ENCODE measurements at places on chromosomes 11 and 22. TPM values are rescaled to one million over a fixed set of nuclear protein-coding genes. Genes with fewer than 3 reads are reported as not detected.

KCNK4 gene
- total RNA-seq: not detected

- DNase-seq: no peak
Measured at GRCh38 chr11:107898270-107898669, 30.0 kb upstream of the RAB39A start.

DNA sequence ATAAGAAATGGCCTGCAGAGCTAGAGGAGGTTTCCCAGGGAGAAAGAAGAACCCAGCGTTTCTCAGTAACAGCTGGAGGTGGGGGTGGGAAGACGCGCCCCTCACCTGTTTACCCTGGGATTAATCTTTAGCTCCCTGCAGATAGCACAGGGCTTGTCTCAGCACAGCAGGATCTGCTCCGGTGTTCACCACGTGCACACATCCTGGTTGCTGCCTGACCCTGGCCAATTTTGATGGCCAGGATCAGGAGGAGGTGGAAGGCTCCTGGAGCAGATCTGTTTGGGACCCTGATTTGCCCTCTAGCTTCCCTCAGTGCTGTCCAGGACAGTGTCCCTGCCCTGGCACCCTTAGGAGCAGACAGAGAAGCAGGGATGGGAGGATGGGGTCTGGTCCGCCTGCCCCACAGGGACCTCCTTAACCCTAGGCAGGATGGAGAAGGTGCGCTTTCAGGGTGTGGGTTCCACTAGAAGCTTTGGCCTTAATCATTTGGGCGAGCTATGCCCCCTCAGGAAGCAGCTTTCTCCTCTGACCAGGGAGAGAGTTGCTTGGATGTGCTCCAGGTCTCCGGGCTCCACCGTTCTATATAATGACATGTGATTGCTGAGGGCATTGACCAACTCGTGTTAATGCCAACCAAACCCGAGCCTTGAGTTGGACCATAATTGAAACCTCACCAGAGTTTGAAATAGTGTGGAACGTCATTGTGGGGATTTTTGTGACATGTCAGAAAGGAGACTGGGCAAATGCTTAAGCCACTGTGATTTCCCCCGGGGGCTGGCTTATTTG is 19.3 kb downstream of the UPB1 start:
- DNase-seq: no peak

OR1S1 gene
- not detected for total RNA-seq

OR51L1 gene
- not detected for total RNA-seq

RFPL2 gene
- not detected for total RNA-seq

DNA sequence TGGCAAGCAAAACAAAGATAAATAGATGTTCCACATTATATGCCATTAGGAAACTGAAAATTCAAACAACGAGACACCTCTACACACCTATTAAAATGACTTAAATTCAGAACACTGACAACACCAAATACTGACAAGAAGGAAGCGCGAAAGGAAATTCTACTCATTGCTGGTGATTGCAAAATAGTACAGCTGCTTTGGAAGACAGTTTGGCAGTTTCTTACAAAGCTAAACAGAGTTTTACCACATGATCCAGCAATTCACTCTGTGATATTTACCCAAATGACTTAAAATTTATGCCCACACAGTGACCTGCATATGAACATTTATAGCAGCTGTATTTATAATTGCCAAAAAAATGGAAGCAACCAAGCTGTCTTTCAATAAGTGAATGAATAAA is 232.6 kb downstream of the CASP12 start:
- no peak for DNase-seq

DNA sequence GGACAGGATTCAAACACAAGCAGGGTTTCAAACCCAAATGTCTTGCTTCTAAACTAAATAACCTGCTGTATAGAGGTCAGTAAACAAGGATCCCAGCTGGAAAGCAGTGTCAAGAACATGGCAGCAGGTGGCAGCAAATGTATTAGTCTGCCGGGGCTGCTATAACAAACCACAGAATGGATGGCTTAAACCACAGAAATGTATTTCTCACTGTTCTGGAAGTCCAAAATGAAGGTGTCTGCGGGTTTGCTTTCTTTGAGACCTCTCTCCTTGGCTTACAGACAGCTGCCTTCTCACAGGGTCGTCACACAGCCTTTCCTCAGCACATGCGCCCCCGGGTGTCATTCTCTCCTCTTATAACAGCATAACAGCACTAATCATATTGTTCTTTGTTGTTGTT is 65.1 kb upstream of the LRRC55 start:
- DNase-seq: peak; percentile 28

- DNase-seq: no peak
Measured at GRCh38 chr22:27644566-27644965, 157.0 kb downstream of the MN1 start.

HEPHL1 gene
- not detected for total RNA-seq

GRCh38 chr22:44142421-44143104 is 38.2 kb upstream of the PARVG start:
- no peak for DNase-seq

- no peak for DNase-seq
Measured at GRCh38 chr11:79083352-79083751, 357.5 kb downstream of the TENM4 start.

GRCh38 chr11:108345767-108346166 is 121.6 kb downstream of the C11orf65 start:
- DNase-seq: no peak

HBB gene
- total RNA-seq: not detected

- DNase-seq: no peak
Measured at GRCh38 chr11:92461447-92461846, 236.8 kb downstream of the FAT3 start.

DNA sequence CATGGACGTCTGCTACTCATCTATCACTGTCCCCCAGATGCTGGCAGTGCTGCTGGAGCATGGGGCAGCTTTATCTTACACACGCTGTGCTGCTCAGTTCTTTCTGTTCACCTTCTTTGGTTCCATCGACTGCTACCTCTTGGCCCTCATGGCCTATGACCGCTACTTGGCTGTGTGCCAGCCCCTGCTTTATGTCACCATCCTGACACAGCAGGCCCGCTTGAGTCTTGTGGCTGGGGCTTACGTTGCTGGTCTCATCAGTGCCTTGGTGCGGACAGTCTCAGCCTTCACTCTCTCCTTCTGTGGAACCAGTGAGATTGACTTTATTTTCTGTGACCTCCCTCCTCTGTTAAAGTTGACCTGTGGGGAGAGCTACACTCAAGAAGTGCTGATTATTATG is 9.2 kb upstream of the OR9Q2 start:
- DNase-seq: no peak

GRCh38 chr11:65553301-65554001 is 4.7 kb downstream of the LTBP3 start:
- DNase-seq: no peak

GRCh38 chr11:19595840-19596751 is 116.5 kb upstream of the NAV2 start:
- DNase-seq: peak; percentile 89

DNA sequence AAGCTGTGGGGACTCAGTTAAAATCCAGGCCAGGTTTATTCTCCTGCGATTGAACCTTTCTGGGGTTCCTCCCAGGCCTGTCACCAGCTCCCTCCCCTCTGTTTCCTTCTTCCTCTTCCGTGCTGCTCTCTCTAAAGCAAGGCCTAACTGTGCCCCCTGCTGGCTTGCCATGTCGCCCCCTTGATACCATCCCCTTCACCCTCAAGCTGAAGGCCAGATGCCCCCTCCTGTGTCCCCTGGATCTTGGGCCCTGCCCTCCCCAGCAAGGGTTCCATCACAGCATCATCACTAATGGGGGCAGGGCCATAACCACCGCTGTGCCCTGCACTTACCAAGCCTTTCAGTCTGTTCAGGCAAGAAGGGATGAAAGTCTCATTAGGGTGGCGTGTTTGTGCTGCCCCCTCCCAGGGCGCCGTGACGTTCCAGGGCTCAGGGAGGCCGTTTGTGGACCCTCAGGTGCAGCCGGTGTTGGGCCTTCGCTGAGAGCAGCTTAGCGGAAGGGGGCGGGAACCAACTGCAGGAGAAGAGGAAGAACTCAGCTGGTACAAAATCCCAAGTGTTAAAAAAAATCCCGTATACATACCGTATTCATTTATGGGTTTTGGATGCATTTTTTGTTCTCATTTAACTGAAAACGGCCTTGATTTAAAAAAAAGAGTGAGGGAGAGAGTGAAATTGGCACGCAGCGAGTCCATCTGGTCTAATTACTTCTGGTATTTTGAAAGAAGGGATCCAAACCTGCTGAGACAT is 69.9 kb downstream of the MPPED1 start:
- no peak for DNase-seq

GRCh38 chr11:96187822-96188221 is 155.2 kb downstream of the MAML2 start:
- peak; percentile 86 for DNase-seq

DNA sequence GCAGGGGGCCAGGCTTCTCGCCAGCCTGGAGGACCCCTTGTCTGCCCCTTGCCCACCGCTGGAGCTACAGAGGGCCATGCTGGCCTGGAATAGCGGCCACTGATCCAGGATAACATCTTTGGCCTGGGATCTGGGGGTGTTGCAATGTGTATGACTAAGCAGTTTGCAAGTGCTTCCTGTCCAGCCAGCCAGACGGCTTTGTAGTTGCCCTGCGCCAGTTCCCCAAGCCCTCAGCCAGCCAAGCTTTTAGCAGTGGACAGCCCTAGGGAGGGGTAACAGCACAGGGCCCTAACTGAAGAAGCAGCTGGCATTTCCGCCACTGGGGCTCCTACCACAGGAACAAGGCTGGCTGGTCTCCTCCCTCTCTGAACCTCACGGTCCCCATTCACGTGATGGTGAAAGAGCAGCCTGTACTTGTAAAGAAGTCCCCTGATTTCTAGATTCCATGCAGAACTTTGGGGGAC is 32.1 kb downstream of the UQCR10 start:
- peak; percentile 97 for DNase-seq

NPAS4 gene
- not detected for total RNA-seq

- no peak for DNase-seq
Measured at GRCh38 chr11:8365216-8365941, 101.7 kb upstream of the LMO1 start.

DNA sequence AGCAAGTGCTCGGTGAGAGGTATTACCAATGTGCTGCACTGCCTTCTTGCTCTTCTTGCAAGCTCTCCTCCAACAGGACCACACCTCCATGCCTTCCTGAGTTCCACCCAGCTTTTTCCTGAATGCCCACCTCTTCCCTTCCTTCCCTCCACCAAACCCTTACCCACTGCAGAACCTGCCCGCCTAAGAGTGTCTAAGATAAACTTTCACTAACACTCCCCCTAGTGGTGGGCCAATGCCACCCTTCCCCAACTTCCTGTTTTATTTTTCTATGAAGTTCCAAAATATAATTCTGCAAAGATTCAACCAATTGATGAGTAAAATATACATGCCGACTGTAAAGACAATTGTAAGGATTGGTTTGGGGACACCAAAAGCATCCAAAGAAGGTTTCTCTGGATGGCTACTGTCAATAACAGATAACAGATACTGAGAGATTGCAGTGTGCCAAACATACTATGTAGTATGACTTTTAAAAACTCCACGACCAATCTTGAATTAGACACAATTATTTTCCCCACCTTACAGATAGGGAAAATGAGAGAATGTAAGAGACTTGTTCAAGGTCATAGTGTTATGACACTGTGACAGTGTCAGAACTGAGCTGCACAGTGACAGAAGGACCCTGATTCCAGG is 38.6 kb upstream of the BMAL1 start:
- DNase-seq: peak; percentile 28

- no peak for DNase-seq
Measured at GRCh38 chr11:82521427-82521826, 212.2 kb downstream of the FAM181B start.

DNA sequence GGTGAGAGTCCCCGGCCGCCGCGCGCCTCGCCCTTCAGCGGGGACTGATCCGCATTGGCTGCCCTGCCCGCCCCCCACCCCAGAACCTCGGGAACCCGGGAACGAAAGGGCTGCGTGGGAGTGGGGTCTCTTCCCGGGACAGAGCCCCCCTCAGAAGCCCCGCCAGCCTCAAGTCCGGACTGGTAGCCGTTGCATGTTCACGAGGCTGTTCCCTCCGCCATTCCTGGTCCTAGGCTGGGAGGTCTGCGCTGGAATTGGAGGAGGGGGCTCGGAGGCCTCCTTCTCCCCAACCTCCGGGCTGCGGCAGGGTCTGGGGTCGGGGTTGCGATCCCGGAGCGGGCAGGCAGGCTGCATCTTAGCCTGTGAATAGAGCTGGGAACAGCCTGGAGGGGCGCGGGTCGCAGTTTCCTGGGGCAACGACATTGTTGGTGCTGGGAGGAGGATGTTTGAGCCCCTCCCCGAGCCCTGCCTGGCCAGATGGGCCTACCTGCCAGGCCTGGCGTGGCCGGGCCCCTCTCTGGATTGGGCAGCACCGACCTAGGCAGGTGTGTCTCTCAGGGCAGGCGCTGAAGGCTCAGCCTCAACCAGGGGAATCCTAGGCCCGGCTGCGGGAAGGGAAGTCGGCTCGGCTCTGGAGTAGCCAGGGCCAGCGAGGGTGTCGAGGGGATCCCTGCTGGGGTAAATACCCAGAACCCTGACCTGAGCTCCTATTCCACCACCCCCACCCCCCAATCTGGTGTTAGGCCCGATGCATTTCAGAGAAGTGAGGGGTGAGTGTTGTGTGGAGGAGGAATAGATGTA is 670 bp downstream of the MAPK8IP1 start:
- no peak for DNase-seq

GRCh38 chr11:14058061-14058460 is 95.5 kb downstream of the SPON1 start:
- DNase-seq: no peak

PHOX2A gene
- not detected for total RNA-seq

DNA sequence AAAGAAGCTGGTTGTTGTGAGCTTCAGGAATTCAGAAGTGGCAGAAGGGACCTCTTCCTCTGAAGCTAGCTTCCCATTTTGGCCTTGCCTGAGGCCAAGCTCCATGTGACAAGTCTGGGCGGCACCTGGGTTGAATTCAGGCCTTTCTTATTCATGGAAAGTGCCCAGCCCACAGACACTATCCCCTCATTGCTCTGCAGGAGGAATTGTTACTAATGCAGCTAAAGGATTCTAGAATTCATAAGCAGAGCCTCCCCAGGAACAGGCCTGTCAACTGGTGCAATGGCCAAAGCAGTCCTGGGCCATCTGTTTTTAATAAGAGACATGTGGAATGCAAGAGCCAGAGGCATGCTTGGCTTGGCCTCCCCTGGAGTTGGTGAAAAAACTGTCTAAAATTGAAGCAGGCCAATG is 71.4 kb downstream of the SLC1A2 start:
- no peak for DNase-seq

FDXACB1 gene
- 2.3 TPM for total RNA-seq

FAM89B gene
- total RNA-seq: 45.5 TPM

GRCh38 chr11:75369560-75370255 is 18.2 kb upstream of the ARRB1 start:
- no peak for DNase-seq

Data from MG63 (cell line).